Left cardiac atrium (tissue), 4 donors: ENCODE measurements at places on chromosomes 7 and 10.

- DNase-seq: no peak
Measured at GRCh38 chr10:10873915-10874314, 143.8 kb upstream of the CELF2 start.

GRCh38 chr7:45457591-45457990, 116.6 kb upstream of the ADCY1 start:
- DNase-seq: no peak

- DNase-seq: no peak
Measured at GRCh38 chr10:3068968-3069737, 1.8 kb downstream of the PFKP start.

DNA sequence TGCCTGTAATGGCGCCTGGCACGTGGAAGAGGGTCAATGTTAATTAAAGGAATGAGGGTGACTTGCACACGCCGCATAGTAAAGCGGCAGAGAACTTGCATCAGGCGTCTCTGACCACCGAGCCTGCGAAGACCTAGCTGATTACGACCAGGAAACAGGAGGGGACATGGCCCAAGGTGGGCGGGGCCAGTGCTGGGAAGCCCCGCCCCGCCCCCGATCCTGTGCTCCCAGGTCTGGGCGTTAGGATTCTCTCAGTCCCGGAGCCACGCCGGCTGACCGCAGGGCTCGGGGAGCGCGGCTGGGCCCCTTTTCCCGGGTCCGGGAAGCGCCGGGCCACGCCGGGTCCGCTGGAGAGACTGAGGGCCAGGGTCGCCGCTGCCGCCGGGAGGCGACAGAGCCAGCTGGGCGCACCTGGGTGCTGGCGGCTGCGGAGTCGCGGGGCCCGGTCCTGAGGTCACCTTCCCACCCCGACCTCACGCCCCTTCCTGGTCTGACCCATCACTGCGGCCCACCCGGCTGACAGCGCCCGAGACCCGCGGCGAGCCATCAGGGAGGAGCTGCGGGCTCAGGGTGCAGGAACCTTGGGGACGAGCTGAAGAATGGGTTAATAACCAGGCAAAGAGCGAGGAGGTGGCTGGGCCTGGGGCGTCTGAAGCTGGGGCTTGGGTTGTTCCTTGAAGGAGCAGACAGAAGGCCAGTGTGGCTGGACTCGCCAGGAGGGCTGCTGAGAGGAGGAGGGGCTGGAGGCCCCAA, 23.0 kb upstream of the GRID1 start:
- DNase-seq: peak; percentile 36

DNA sequence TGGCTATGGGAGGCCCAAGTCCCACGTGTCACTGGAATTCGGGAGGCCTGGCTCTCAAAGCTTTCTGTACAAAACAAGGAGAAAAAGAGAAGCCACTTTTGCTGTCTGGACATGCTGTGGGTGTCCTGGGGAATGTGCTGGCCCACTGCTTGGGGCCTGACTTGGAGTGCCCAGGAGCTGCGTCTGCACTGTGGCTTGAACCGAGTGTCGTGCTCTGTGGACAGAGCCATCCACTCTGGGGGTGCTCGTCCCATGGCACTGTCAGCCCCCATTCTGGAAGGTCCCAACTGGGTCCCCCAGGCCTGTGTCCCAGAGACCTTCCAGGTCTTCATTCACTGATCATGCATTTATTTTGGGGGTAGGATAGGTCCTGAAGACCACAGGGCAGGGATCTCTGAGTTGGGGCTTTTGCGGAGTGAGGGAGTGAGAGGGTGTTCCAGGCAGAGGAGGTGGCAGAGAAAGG, 138.0 kb downstream of the LHPP start:
- no peak for DNase-seq

DNA sequence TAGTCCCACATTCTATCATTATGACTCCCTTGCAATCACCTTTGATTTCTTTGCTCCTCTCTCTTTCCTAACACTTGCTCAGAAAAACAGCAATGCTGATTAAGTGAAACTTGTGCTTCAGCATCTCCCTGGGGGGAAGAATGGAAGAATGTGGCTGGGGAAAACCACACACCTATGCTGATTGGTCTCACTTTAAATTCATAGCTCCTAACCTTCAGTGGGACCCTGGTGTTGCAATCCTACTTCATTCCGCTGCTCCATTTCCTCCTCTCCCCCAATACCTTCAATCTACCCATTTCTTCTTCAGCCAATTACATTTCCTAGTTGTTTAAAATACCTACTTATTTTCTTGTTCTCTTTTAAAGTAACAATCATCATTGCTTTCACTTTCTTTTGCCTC, 1166.7 kb upstream of the C7orf33 start:
- DNase-seq: no peak

DNA sequence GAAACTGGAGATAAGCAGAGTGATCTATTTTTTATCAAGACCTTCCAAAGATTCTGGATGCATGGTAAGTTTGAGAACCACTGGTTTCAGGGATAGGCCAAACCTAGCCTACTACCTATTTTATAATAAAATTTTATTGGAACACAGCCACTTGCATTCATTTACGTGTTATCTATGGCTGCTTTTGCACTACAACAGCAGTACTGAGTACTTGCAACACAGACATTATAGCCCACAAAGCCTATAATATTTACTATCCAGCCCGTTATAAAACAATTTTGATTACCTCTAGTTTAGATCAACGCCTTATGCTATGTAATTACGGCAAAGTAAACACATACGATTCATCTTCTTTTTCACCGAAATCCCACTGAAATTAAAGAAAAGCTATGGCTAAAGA, 18.4 kb downstream of the STEAP1 start:
- DNase-seq: no peak

DNA sequence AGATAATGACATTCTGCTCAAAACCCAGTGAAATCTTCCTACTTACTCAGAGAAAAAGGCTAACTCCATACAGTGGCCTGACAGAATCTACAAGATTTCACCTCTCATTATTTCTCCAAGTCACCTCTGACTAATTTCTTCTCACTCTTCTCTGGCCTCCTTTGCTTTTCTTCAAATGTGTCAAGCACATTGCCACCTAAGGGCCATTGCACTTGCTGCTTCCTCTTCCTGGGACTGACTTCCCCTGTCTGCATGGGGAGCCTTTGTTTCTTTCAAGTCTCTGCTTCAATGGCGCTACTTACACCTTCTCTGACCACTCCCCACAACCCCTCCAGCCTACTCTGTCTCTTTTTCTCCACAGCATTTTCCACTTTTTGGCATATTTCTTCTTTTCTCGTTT, 36.0 kb downstream of the PRTFDC1 start:
- no peak for DNase-seq
